ENCODE measurements at places on chromosomes 16 and 17. TPM values are rescaled to one million over a fixed set of nuclear protein-coding genes. Genes with fewer than 3 reads are reported as not detected.

The SERPINF2 gene
- total RNA-seq, result 30.6 TPM

The TOP2A gene
- total RNA-seq, result 2.7 TPM

The TTLL6 gene
- 2.3 TPM for total RNA-seq

The LGALS9B gene
- total RNA-seq, result not detected

The SOX8 gene
- 1.0 TPM for total RNA-seq

The NAGS gene
- total RNA-seq, result 3.5 TPM

The MYL4 gene
- not detected for total RNA-seq

The NLRC3 gene
- total RNA-seq, result 5.3 TPM

The MRPS34 gene
- 61.7 TPM for total RNA-seq

The SLC13A2 gene
- 1.1 TPM for total RNA-seq

The ZNF423 gene
- 8.4 TPM for total RNA-seq

The ATP6V0C gene
- 303 TPM for total RNA-seq

The KRTAP2-2 gene
- not detected for total RNA-seq

The TBC1D3G gene
- not detected for total RNA-seq

The HEXIM1 gene
- 34.7 TPM for total RNA-seq

GRCh38 chr17:78166416-78166815, 2.0 kb upstream of the SYNGR2 start:
- DNase-seq, result no peak

DNA sequence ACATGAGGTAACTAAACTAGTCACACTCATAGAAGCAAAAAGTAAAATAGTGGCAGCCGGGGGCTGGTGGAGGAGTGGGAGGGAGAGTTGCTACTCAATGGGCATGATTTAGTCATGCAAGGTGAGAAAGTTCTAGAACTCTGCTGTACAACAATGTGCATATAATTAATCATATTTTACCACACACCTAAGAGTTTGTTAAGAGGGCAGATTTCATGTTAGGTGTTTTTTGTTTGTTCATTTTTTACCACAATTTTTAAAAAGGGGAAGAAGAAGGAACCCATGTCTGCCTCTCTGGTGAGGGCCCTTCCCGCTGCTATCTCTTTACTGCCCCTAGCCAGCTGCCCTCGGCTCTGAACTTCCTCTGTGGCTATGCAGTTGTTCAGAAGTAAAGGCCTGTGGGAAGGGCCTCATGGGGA, 11.2 kb downstream of the CD300LB start:
- DNase-seq, result no peak

DNA sequence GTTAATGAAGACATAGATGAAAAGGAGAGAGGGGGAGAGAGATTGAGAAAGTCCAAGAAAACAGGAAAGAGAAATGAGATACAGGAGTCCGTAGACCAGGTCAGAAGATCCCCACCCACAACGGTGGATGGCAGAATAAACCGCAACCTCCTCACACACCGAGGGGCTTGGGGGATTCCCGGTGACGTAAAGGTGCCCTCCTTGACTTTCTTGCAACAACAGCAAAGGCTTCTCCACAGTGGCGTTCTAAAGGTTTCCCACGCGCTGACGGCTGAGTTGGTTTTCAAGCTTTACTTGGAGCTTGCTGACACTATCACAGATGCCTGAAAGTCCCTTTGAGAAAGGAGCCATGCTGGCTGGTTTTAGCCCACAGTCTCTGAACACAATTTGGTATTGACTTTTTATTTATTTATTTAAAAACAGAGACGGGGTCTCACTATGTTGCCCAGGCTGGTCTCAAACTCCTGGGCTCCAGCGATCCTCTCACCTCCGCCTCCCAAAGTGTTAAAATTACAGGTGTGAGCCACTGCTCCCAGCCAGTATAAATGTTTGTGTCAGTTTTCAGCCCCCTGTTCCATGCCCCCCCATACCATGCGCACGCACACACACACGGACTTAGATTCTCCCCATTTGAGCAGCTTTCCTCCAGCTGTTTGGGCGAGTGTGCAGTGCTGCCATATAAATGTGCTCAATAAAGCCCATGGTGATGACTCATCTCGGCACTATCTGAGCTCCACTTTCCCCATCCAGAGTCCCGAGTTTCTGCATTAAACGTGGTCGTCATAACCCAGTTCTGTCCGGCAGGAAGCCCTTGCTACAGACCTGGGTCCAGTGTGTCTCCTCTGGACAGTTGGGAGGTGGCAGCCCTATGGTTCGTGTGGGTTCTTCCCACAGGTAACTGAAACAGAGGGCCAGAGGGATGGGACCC, 33.0 kb upstream of the SEC14L1 start:
- no peak for DNase-seq

DNA sequence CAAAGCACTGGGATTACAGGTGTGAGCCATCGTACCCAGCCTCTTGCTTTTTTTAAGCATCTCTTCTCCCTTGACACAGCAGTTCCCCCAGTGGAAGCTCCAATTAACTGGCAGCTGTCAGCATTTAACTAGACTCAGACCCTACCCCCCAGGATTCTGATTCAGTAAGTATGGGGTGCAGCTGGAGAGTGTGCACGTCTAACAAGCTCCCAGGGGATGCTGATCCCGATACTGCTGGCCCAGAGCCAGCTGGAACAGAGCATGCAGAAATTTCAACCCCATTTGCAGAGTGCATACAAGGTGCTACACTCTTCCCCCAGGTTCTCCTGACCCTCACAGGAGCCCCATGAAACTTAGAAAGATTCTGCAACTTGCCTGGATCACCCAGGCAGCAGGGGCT, 27.7 kb upstream of the BCO1 start:
- no peak for DNase-seq

DNA sequence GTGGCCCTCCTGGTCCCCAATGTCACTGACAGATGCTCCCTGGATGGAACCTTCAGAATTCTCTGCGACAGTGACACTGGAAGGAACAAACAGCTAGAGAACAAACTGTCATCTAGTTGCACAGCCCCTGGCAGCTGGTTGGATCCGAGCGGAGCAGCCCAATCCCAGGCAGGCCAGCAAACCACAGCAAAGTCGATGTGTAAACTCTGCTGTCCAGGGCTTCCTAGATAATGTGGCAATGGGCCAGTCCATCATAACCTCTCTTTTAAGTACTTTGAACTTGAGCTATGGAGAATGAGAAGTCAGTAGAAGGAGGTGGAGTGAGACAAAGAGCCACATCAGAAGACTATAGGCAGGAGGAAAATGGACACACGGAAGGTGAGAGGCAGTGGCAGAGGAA, 323.0 kb downstream of the CBLN1 start:
- no peak for DNase-seq

DNA sequence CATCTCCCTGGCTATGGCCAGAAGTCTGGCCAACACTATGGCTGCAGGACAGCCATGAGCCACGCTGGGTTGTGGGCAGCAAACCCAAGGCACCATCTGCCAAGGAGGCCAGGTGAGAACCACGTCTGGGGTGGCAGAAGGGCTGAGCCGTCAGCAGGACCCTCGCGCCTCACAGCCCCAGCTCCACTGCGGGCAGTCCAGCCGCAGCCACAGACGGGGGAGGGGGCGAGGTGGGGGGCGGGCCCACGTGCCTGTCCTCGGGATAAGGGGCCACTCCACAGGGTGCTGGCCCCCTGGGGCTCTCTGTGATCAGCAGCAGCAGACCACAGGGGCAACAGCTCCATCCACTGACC, 6.5 kb upstream of the BAIAP2 start:
- no peak for DNase-seq

DNA sequence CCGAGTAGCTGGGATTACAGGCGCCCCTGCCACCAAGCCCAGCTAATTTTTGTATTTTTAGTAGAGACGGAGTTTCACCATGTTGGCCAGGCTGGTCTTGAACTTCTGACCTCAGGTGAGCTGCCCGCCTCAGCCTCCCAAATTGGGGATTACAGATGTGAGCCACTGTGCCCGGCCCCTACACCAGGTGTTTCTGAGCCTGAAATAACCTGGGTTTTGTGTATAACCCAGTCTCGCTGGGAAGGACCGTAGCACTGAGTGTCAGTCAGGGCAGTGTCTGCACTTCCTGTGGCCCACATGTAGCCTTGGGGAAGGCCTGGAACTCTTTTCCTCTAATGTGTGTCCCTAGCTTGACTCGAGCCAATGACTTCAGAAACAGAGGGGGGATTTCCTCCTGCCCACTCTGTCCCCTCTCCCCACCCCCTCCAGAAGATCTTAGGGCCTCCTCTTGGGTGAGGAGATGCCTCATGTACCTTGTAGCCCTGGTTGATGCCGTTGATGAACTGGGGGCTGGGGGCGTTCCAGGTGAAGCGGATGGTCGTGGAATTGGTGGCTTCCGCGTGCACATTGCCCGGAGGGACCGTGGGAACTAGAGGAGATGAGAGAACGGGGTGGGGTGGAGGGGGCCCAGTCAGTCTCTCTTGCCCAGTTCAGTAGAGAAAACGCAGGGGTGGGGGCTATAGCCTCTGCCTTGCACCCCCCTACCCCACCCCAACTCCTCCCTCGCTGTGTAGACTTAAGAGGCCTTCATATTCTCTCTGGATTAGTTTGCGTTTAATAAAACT, 102.6 kb upstream of the CDC42EP4 start:
- DNase-seq, result no peak

- no peak for DNase-seq
Observed at GRCh38 chr17:11608396-11608795, 10.1 kb downstream of the DNAH9 start.

DNA sequence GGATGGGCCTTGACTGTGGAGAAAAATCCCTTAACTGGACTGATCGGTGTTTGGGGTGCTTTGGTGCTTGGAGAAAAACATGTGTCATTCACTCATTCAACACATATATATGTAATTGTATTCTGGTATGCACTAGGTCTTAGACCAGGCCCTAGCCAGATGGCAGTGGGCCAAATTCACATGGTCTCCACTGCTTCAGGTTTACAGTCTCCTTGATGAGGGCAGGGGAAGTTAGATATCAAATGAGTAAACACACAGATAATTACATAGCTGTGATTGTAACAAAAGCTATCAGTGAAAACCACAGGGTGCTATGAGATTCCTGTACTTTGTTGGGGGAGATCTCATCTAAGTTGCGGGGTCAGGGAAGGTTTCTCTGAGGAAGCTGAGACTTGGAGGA, 78.8 kb downstream of the WWP2 start:
- no peak for DNase-seq

GRCh38 chr16:9199751-9200150, 108.3 kb downstream of the HAPSTR1 start:
- no peak for DNase-seq

DNA sequence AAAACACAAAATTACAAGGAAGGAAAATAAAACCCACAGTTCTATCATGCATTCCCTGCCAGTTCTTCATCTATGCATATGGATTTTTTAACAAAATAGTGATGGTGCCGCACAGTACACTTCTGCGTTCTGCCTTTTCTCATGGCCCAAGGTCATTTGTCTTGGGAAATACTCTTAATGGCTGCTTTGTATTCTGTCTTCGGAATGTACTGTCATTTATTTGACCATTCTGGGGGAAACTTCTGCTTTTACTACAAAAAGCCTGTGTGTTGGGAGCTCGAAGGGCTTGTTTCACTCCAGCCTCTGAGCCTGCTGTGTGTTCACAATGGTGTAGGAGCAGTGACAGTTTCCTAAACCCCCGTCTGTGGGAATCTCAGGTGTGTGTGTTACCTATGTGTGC, 82.8 kb upstream of the SEC14L1 start:
- no peak for DNase-seq

GRCh38 chr17:57677301-57677700, 67.8 kb downstream of the CCDC182 start:
- peak; percentile 41 for DNase-seq

GRCh38 chr17:17382971-17383370, 79.8 kb downstream of the NT5M start:
- DNase-seq, result no peak

GRCh38 chr17:16027708-16028584, 28.3 kb downstream of the TTC19 start:
- no peak for DNase-seq

- DNase-seq, result no peak
Observed at GRCh38 chr17:22171631-22172030, 479.3 kb downstream of the KCNJ18 start.

DNA sequence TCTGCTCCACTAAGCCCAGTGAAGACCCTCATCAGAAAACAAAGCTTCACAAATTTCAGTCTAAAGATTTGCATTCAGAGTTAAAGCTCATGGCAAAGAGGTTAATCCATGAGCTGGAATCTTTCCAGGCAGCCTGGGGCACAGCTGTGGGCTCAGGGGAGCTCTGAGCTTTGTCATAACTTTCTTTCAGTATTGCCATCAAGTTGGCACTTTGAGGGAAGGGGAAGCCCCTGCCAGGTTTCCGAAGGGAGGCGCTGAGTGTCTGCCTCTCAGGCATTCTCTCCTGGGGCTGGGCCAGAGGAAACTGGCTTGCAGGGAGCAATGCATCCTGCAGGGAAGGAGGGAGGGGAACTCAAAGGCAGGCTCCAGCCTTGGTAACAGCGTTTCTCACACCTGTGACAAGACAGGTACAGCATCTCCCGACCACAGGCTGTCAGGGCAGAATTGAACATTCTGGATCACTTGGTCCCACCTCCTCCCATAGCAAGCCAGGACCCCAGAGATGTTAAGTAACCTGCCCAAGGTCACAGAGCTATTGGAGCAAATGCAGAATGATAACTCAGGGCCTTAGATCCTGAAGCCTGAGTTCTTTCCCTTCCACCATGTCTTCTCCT, 3.9 kb downstream of the LPO start:
- DNase-seq, result no peak

- DNase-seq, result no peak
Observed at GRCh38 chr17:78176548-78177025, 8.2 kb downstream of the SYNGR2 start.

GRCh38 chr17:5706577-5707210, 122.4 kb upstream of the NLRP1 start:
- DNase-seq, result peak; percentile 82

- DNase-seq, result peak; percentile 76
Observed at GRCh38 chr16:66930189-66930588, 4.0 kb downstream of the CIAO2B start.

- DNase-seq, result no peak
Observed at GRCh38 chr17:31741371-31741770, 117.7 kb downstream of the COPRS start.

DNA sequence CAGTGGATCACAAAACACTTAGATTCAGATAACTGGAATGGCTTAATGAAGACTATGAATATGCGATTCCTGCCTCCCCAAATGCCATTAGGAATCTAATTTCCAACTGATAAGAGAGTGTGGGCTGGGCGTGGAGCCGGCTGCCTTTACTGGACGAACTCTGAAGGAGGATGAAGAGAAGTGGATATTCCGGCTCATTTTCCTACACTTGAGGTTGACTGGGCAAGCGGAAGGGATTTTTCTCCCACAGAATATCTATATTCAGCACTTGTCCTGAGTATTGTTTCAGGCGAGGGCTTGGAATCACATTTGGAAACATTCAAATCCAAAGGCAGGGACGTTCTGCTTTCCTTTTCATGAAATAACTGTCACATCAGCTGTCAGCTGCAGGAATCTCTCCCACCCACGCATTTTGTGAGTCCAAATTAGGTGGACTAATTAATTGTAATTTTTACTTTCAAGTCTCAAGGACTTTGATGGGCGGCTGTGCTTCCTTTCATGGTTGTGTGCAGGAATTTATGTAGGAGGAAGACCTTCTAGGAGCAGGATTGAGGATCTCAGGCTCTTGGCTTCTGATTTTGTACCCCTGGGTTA, 138.5 kb downstream of the PITPNC1 start:
- no peak for DNase-seq

GRCh38 chr17:36899250-36900159, 37.8 kb upstream of the LHX1 start:
- DNase-seq, result no peak
